ENCODE measurements at places on chromosomes 3 and 15.

GRCh38 chr3:171058058-171058457, 31.5 kb upstream of the SLC2A2 start:
- no peak for DNase-seq

- DNase-seq, result no peak
Measured at GRCh38 chr3:108103040-108103751, 12.4 kb upstream of the CD47 start.

DNA sequence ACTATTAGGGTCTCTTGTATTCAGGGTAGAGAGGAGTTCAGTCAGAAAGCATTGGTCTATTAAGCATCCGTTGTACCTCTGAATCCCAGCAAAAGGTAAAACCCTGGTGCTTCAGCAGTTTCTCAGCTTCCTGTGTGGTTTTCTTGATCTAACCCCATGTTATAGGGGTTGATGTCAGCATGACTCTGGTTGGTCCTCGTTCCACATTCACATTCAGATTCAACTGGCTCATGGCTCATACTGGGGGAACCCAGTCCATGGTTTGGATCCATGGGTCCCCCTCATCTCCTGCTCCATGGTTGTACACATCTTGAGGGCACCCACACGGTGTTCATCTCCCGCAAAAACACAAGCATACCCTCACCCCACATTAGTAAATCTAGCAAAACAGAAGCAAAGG, 47.7 kb upstream of the C2CD4B start:
- DNase-seq, result no peak

DNA sequence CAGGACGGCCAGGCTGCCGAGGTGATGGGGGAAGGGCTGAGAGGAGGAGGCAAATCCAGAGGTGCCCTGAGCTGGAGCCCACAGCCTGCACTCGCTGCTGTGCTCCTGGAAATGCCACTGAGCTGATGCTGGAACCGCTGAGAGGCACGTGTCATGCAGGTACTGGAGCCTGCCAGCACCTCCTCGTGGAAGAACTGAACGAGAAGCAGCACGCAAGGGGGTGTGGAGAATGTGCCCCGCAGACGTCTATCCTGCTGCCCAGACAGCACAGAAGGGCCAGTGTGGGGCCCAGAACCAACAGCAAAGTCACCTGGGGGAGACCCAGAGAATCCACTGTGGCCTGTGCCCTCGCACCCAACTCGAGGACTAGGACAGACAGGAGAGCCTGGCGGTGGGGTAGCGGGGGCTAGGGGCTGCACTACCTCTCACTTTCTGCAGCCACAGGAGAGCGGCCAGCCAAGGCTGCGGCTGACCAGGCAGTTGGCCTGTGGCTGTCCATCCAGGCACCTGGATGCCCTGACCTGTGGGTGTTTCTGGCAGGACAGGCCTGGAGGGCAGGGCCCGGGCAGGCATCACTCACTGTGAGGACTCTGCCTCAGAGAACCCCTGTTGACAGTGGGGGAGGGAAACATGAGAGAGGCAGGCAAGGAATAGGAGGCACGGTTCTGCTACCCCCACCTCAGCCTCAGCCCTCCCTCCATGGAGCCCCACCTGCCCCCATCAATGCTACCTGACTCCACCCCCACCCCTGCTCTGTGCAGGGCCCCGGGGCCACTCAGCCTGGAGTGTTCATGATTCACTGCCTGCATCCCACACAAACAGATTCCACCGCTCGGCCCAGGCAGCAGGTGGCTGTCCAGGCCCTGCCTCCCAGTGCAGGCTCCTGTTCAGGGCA, 213.1 kb downstream of the TBC1D2B start:
- DNase-seq, result no peak

- no peak for DNase-seq
Measured at GRCh38 chr3:101148001-101148400, 154.8 kb upstream of the ABI3BP start.

DNA sequence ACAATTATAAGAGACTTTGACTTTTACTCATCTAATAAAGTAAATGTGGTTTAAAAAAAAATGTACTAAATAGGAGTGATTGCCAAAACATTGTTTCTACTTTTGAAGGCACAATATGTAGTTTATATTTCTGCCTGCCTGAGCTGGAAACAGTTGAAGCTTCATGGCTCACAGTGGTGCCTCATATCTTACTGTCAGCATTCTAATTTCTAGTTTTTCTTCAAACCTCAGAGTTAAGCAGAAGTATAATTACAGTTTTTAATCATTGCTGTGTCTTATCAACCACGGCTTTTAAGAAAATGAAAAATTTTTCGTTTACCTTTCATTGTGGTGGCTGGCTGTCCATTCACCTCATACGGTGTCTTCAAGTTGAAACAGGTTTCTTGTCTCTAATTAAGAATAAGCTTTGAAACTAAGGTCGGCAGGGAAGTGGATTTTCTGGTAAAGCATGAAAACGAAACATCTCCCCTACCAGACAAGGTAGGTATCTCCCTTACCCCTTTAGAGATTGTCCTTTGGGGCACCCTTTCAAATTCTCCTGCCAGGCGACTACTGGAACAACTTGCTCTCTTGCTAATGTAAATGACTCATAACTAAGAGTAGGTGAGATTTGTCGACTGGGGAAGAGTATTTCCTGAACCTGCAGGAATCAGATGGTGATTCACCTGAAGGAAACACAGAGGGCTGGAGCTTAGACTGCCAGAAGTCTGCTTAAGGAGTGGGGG, at the start of gene GPR87:
Gene GPR87 (minus strand): TSS at position 554 of the 725 bp plus-strand sequence. CDS start 16,720 bp downstream, outside the sequence.
- DNase-seq, result no peak

DNA sequence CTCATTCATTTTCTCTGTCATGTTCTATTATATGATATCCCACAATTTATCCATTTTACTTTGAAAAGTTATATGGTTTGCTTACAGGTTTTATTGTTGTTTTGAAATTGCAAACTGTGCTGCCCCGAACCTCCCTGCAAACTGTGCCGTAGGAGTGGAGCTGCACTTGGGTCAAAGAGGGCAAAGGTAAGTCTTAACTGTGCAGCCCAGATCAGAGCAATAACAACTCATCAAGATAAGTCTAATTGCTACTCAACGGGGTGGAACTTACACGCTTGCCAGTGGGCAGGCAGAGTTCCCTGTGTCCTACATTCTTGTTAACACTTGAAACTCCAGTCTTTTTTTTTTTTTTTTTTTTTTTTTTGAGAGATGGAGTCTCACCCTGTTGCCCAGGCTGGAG, 33.2 kb downstream of the ZDHHC19 start:
- DNase-seq, result no peak

- DNase-seq, result no peak
Measured at GRCh38 chr15:99635794-99636193, 70.0 kb downstream of the MEF2A start.

GRCh38 chr3:89947337-89947954, 840.0 kb downstream of the EPHA3 start:
- no peak for DNase-seq

GRCh38 chr3:44068753-44069152, 172.9 kb upstream of the TOPAZ1 start:
- no peak for DNase-seq

- DNase-seq, result no peak
Measured at GRCh38 chr3:177318559-177318958, 121.3 kb upstream of the TBL1XR1 start.

GRCh38 chr3:71616571-71617021, 33.1 kb upstream of the FOXP1 start:
- DNase-seq, result no peak
